ENCODE measurements at places on chromosomes 7 and 10.

- no peak for DNase-seq
Observed at GRCh38 chr10:110533149-110533548, 34.3 kb upstream of the SMC3 start.

DNA sequence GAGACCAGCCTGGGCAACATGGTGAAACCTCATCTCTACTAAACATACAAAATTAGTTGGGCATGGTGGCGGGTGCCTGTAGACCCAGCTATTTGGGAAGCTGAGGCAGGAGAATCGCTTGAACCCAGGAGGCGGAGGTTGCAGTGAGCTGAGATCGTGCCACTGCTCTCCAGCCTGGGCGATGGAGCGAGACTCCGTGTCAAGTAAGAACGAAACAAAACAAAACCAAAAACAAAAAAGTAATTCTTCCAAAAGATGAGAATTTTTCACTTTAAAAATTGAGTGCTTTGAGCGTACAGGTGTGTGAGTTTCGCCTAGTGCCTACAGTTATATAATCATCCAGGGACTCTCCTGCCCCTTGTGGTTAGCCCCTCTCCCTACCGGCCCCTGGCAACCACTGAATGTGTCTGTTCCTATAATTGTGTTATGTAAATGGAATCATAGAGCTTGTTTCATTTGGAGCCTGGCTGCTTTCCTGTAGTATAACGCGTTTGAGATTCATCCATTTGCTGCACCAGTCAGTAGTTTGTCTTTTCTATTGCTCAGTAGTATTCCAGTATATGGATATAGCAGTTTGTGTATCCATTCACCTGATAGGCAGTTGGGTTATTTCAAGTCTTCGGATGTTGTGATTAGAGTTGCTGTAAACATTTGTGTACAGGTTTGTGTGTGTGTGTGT is 80.0 kb downstream of the RBM33 start:
- DNase-seq, result no peak

DNA sequence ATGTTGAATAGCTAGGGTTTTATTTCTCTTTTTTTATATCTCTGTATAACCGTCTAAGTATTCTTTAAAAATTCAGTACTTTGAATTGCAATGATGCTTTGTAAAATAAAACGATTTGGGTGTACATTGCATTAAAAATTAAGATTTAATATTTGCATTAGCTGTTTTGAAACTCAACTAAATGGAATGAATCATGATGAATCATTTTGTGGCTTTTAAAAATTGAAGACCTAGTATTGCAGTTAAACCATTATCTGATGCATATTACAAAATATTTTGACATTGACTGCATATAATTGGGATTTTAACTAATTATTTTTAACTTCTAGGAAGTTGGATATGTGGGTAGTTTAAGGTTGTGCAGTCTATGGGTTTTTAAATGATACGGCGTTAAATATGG is 314.0 kb downstream of the CDK14 start:
- peak; percentile 55 for DNase-seq

- no peak for DNase-seq
Observed at GRCh38 chr7:33836797-33837355, 68.5 kb upstream of the BMPER start.

- DNase-seq, result no peak
Observed at GRCh38 chr10:72007246-72007892, 43.2 kb downstream of the CHST3 start.

DNA sequence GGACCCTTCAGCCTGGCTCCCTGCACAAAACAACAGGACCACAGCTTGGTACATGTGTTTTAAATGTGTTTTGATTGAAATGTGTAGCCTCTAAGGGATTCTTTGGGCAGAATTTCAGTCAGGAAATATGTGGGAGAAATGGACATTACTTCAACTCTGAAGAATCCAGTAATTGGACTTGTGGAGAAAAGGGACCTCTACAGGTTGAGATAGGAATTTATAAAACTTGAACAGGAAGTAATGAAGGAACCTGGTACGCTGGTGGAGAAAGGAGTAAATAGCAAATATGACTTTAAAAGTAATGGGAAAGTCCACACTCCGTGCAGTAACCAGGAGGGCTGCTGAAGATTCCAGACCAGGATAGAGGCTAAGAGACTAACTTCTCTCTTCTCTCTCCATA is 220.5 kb downstream of the LHFPL3 start:
- no peak for DNase-seq

DNA sequence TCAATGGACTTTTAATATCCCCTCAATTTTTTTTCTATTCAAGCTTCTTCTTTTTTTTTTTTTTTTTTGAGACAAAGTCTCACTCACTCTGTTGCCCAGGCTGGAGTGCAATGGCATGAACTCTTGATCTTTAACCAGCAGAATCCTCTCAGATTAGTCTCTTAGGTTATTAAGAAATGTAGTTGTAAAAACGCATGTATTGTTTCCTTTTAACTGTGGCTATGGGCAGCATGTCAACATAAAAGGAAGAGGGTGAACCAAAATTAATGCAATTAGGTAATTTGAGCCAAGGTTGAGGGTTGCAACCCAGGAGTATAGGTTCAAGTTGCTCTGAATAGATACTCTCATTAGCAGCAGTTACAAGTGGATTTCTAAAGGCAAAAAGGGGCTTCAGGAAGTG is 4.3 kb upstream of the GSTO1 start:
- DNase-seq, result no peak

GRCh38 chr7:85000735-85001350 is 186.0 kb downstream of the SEMA3D start:
- DNase-seq, result no peak

DNA sequence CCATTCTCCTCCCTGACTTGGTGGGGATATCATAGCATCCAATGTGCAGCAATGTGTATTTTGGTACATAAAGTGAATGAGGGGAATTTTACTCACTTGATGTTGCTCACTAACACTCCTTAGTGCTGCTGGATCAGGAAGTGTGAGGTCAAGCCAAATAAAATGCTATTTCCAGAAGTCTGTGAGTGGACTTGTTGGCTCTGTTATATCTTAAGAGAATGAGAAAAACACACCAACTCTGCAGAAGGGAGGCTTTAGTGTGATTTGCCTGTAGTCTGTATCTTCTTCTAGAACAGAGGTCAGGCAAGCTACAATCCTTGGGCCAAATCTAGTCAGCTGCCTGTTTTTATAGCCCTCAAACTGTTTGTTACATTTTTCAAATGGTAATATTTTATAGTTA is 154.3 kb downstream of the POLR1F start:
- DNase-seq, result no peak

DNA sequence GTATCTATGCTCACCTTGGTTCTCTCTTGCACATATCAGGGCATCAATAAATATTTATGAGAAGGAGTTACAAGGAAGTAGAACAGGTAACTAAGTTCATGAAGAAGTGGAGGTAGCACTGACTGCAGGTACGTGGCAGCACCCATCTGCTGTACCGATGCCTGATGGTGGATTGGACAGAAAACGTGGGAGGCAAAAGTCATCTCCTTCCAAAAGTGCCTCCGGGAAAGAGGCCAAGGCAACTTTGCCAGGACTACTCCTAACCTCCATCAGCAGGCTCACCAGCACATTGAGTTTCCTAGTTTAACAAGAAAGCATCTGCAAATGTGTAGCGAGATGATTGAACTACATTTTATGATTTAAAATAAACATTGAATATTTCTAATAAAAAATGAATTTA is 248.8 kb downstream of the ANKRD7 start:
- no peak for DNase-seq

GRCh38 chr7:138924501-138925225 is 56.5 kb downstream of the KIAA1549 start:
- DNase-seq, result no peak

DNA sequence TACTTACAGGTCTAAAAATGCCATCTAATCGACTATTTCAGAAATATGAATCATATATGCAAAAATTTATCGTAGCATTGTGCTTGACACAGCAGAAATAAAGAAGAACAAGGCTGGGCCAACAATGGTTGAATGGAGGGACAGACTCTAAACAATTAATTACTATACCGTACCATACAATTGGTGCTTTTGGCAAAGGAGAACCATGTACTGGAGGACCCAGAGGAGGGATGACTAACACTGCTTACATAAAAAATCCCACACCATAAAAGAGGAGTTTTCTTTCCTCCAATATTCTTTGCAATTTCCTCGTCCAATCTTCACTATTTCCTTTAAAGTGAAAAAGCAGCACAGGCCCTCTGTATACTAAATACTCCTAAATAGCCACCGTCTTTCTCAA is 94.1 kb downstream of the SGMS1 start:
- DNase-seq, result no peak

DNA sequence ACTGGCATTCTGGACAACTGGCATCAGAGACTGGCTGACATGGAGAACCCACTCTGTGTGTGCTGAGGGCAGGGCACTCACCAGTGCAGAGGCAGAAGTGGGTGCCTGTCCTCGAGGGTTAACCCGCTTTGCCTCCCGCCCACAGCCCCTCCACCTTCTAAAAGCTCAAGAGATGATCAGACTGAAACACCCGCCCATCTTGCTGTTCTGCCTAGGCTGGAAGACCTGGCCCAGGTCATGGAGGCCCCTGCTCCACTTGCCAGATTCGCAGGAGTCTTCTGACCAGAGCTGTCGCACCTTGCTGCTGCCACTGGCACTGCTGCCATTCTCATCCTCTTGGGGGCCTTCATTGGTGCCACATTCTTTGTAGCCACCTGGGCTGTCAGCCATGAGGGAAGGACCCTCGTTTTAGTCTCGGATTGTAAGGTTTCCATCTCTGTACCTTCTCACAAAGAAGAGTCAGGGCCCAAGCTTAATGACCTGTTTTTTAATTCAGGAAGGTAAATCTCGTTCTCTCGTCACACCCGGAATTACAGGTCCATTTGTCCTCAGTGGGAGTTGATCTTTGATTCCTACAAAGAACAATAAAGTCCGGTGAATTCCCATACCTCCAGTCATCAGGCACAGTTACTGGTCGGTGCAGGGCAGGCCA is 1.9 kb downstream of the CYREN start:
- no peak for DNase-seq

DNA sequence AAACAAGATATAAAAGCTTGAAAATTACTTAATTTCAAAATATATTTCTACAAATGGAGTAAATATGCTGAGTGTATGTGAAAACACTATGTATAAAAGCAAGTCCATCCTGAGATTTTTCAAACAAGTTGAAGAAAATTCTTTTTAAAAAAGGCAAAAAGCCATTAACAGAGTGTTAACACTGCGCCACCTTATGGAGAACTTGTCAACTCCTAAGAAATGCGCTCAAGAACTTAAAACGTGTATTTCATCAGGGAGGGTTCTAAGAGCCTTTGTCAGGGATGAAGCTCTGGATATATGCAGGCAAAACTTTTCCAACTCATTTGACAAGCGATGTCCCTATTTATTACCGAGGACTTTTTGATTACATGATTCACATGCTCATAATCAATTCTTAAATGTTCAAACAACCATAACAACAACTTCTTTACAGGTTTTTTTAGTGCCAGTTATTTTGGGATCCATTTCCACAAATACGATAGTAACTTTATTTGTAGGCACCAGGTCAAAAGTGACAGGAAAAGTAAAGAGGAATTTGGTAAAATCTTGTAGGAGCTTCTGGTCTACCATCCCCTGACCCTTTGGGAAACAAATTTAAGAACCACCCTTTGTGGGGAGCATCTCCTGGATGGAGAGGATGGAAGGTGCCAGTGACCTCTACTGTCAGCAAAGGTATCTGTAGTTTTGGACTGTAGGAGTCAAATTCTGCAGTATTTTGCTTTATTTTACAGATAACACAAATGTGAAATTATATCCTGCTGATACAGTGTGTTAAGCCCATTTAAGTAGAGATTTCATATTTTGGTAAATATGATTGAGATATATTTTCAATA is 23.2 kb downstream of the CALCR start:
- peak; percentile 78 for DNase-seq

DNA sequence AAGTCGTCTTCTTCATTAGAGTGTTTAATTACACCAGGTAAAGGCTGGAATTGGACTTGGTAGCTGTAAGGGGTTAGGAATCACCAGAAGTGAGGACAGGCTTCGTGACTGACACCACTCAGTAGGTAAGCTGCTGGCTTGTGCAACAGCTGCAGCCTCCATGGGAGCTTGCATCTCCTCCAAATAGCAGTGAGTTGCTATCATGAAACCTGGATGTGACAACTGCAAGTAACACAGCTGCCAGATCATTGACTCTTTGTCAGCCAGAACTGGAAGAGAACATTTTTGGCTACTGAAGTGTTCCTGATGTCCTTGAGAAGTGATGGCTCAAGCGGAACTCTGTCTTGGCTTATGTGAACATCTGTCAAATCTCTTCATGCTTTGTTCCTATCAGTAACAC is 64.1 kb upstream of the MSRB2 start:
- DNase-seq, result no peak

GRCh38 chr7:157927313-157927925 is 590.6 kb downstream of the DNAJB6 start:
- no peak for DNase-seq
